Right ventricle myocardium inferior (tissue), 1 donor: ENCODE measurements at places on chromosomes 1 and 21. TPM values are rescaled to one million over a fixed set of nuclear protein-coding genes. Genes with fewer than 3 reads are reported as not detected.

- no peak for DNase-seq
Observed at GRCh38 chr1:4121293-4121684, 221.2 kb upstream of the C1orf174 start.

DNA sequence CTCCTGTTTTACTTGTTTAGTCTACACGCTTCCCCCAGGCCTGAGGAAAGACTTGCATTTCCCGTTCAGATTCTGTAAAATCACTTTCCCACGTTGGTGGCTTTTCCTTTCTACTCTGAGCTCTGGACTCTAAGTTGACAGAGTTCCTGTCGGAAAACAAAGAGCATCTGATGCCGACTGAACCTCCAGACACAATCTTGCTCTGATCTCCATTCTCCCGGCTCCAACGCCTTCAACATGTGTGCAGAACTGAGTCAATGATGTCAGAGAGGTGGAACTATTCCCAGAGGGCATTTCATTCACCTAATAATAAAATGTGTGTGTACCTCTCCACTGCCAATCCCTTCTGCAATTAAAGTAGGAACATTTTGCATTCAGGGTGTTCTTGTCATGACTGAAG is 147.7 kb downstream of the MIS18A start:
- no peak for DNase-seq

DNA sequence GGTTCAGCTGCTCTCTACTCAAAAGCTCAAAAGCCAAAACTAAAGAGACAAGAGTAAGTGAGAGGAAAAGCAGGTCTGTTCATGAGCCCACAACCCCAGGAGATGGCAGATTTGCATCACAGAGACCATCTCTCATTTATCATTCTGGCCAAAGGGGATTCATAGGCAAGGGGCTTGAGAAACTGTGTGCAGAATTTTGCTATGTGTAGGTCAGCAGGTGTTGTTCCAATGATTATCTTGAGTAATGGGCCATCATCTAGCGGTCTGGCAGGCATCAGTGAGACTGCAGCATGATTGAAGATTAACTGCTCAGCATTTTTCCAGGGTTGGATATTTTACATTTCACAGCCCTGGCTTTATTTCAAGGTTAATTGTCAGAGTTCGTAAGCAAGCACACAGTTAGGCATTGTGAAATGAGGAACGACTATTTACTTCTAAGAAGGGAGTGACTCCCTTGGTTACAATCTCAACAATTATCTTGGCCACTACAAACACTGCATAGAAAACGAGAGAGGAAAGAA is 1204.6 kb upstream of the TMPRSS15 start:
- peak; percentile 37 for DNase-seq

- no peak for DNase-seq
Observed at GRCh38 chr1:167237000-167237399, 16.3 kb downstream of the POU2F1 start.

GRCh38 chr1:114352797-114353196 is 158.2 kb downstream of the TRIM33 start:
- DNase-seq: no peak

DNA sequence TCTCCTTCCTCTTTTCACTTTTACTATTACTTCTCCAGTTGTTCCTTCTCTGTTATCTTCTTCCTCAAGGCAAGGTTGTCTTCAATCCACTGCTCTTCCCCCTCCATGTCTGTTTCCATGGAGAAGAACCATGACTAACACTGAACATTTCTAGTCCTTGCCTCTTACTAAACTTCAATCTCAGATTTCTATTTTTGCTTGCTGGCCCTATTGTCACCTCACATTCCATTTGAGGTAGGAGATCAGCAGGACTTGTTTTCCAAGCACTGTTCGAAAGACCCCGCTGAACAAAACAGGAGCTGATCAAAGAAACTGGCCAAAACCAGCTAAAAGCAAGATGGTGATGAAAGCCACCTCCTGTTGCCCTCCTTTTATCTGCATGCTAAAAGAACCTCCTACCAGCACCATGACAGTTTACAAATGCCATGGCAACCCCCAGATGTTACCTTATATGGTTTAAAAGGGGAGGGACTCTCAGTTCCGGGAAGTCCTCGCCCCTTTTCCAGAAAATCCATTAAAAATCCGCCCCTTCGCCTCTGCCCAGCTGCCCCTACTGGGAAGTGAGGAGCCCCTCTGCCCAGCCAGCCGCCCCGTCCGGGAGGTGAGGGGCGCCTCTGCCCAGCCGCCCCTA is 22.6 kb downstream of the GON4L start:
- no peak for DNase-seq

DNA sequence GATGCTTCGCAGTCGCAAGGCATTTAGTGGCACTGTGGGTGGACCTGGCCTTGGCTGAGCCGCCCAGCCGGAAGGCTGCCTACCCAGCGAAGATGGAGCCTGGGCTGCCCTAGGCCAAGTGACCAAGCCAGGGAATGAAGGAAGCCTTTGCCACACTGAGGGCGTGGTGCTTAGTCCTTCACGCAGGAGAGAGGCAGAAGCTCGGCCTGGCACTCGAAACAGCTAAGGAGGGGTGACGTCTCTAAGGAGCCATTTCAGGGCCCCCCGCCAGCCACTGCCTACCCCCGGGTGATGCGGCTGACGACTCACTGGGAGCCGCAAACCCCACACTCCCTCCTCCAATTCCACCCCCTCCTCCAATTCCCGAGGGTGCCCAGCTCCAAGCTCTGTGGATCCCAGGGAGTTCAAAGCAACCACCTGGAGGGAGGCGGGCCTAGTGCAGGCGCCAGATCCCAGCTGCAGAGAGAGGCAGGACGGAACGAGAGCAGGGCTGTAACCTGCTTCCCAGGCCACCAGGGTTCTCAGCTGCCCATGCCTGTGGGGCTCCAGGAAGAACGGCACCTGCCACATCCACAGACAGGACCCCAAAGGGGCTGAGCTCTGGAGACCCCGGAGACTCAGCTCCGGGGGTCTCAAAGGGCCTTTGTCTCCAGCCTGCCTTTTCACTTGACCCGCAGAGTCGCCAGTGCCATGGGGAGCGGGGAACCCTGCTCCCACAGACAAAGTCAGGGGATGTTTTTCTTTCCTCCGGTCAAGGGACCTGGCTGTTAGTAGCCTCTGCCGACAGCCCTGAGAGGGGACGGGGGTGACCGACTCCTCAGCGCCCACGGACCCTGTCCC is 75.8 kb downstream of the ARHGEF16 start:
- DNase-seq: no peak

DNA sequence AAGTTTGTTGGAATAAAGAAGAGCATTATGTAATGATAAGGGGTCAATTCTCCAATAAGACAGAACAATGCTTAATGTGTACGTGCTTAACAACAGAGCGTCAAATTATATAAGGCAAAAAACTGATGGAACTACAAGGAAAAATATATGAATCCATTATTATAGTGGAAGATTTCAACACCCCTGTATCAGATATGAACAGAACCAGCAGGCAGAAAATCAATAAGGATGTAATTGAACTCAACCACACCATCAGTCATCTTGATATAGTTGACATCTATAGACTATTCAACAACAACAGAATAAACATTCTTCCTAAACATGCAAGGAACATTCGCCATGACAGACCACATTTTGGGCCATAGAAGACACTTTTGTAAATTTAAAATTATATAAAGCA is 3.6 kb upstream of the CDC73 start:
- no peak for DNase-seq

- no peak for DNase-seq
Observed at GRCh38 chr1:234310460-234310817, 62.8 kb upstream of the COA6 start.

- no peak for DNase-seq
Observed at GRCh38 chr1:199223936-199224335, 585.1 kb downstream of the PTPRC start.

DNA sequence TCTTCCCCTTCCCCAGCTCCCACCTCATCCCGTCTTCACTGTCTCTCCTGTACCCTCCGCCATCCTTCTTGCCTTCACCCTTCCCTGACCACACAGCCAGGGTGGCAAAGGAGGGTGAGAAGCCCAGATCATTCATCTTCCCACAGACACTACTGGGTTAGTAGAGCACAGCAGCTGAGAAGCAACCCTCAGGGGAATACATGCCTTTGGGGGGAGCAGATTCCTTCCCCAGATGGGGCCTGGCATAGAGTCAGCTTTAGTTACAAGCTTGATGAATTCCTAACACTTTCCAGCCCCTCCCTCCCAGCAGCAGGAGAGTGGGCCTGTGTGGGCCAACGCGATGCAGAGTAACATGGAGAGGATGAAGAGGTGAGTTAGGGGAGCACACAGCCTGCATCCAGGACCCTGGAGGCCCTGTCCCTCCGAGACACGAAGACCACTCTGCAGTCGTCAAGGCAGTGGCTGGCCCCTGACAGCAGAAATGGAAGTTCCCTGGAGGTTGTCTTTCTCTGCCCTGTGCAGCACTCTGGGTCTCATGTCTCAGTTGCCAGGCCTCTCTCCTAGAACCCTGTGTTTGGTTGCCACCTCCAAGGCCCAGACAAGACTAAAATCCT is 8.8 kb upstream of the BTG2 start:
- DNase-seq: no peak

DNA sequence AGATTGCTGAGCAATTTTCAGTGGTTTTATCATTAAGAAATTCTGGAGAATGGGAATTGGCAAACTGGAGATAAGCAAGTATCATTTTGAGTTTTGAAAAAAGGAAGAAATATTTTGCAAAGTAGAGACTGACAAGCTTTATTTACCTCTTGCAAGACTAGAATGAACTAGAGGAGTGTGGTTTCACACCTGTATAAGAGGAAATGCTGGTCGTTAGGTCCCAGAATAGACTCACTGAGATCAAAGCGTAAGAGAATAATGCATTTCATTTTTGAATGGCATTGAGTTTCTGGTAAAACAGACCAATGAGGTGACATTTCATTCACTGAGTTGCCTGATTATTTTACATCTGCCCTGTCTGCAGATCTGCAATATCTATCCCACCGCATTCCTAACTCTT is 308.1 kb downstream of the ADGRL2 start:
- DNase-seq: no peak

GRCh38 chr1:116741836-116742565 is 12.2 kb upstream of the CD2 start:
- DNase-seq: no peak

- DNase-seq: peak; percentile 90
Observed at GRCh38 chr1:230310381-230311163, 115.6 kb downstream of the PGBD5 start.

DNA sequence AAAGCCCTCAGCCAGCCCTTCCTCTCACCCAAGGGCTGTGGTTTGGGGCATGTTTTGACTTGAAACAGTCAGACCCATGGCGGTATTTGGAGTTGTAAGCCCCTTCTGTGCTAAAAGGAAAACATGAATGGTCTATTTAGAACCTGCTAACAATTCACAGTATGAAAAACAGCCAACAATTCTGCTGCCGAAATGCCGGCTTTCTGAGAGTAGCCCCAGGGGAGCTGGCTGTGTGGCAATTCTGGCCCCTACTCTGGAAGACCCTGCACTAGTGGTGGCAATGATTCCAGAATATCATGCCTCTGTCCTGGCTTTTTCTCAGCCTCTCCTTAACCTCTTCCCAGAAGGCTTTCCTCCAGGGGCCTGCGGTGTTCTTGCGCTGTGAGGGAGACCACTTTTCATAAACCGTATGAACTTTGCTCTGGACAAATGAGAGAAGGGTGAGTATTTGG is 118.7 kb downstream of the EDEM3 start:
- peak; percentile 72 for DNase-seq

GRCh38 chr1:221708076-221708571 is 33.8 kb downstream of the DUSP10 start:
- no peak for DNase-seq

DNA sequence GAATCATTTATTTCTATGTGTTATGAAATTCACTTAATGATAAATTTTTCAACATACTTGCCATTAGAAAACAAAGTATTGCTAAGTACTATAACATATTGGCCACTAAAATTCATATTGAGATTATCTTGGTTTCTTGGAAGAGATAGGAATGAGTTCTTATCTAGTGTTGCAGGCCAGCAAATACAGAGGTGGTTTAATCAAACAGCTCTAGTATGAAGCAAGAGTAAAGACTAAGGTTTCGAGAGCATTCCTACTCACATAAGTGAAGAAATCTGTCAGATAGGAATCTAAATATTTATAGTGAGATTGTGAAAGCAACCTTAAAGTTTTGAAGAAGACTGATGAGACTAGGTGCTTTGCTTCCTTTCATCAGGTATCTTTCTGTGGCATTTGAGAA is 37.9 kb upstream of the FOXE3 start:
- no peak for DNase-seq

- DNase-seq: no peak
Observed at GRCh38 chr1:46221749-46222148, 18.6 kb downstream of the LURAP1 start.

GRCh38 chr21:41680444-41681347 is 86.2 kb downstream of the RIPK4 start:
- DNase-seq: no peak

- no peak for DNase-seq
Observed at GRCh38 chr1:236151739-236152424, 9.5 kb downstream of the GPR137B start.

DNA sequence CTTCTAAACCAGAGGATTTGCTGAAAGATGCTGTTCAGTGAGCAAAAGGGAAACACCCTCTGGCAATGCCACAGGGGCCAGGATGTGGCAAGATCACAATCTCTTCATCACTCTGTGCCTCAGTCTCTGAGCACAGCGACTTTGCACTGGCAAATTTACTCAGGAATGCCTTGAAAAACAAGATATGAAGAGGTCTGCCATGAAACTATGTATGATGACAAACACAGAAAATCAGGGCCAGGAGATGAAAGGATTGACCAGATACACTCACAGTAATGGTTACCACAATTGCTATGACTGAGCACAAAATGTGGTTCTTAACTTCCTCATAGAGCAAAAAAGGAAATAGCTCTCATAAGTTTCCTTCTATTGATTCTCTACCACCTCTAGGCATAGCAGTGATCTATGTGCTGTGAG is 5.8 kb downstream of the TTC13 start:
- DNase-seq: no peak

- no peak for DNase-seq
Observed at GRCh38 chr1:165958306-165958705, 130.9 kb downstream of the UCK2 start.

DNA sequence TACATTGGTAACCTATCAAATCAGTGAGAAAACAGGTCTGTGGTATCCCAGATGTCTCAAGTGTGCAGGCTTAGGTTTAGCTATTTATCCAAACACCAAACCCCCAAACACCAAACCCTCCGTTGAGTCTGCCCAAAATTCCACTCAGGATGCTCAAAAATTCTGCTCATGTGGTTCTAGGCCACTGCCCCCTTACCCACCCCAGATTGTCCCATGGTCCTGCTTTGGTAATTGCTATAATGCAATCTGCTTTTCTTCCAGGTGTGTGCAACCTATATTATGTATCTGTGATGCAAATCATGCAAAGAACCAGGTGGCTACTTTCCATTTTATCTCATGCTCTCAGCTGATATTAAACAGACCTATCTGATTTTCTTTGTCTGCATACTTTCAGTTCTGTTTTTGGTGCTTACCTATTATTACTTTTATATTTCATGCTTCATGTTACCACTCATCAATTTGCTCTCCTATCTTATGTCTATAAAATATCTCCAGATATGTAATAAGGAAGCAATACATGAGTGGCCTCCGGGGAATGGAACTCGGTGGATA is 123.7 kb downstream of the TOMM20 start:
- DNase-seq: no peak

SLC25A34 gene
- total RNA-seq: 57.2 TPM

BARHL2 gene
- not detected for total RNA-seq

PLEKHA6 gene
- total RNA-seq: 18.7 TPM

SLC37A1 gene
- total RNA-seq: 3.0 TPM

MARK1 gene
- 17.3 TPM for total RNA-seq

CCDC24 gene
- 0.89 TPM for total RNA-seq

SELENON gene
- 45.7 TPM for total RNA-seq

SPTA1 gene
- 0.08 TPM for total RNA-seq

GLMN gene
- total RNA-seq: 5.4 TPM

CLCA1 gene
- not detected for total RNA-seq
